CD4-positive, alpha-beta T cell treated with Interleukin-15 for 1 hour (primary cell): ENCODE measurements at places on chromosomes 16 and 17.
A peak's percentile ranks its signal among the peaks of the same experiment; 100 is the strongest.

GRCh38 chr16:10965440-10966061 is 21.2 kb downstream of the CLEC16A start:
- DNase-seq, result peak; percentile 39

GRCh38 chr17:81484195-81484979 is 28.2 kb downstream of the ACTG1 start:
- peak; percentile 87 for DNase-seq

GRCh38 chr16:89423681-89424260 is 66.6 kb downstream of the ANKRD11 start:
- DNase-seq, result no peak

- DNase-seq, result no peak
Measured at GRCh38 chr17:41784207-41784744, 2.2 kb downstream of the JUP start.

DNA sequence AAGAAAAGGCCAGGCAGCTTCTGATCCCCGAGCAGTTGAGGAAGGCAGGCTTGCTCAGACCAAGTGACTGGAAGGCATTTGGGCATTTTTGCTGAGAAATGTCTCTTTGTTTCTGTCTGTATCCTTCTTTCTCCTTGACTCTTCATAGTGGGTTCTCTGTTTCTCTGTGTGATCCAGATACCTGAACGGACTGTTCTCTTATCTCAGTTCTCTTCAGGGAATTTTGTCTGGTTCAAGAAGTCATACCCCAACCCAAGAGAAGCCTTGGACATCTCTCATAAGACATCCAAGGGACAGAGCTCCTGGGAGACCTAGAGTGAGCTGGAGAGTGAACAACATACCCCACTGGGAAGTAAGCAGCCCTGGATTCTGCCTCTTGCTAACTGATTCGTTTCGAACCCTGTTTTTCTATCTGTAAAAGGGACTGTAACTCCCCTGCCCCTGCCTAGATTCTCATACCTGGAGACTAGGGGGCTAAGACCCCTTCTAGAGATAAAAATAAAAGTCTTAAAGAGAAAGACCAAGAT is 541 bp downstream of the CCL3 start:
- DNase-seq, result no peak

DNA sequence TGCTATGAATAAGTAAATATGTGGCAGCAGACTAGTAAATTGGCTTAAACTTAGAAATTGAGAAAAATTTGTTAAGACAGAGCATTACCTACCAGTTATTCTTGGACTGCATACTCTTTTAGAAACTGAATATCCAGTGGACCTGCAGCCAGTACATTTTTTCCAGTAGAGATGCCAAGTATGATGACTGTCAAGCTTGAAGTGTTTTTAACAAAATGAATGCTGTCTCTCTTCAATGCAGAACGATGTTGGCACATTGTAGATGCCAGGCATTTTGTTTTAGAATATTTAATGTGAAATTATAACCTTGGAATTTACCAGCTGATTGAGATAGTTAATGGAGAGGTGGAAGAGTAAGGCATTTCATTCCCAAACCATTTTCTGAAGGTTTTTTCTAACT is 52.5 kb downstream of the NFAT5 start:
- no peak for DNase-seq

GRCh38 chr17:16439303-16439791 is 24.0 kb downstream of the TRPV2 start:
- peak; percentile 39 for DNase-seq

GRCh38 chr17:27529230-27529796 is 73.1 kb downstream of the KSR1 start:
- DNase-seq, result peak; percentile 24

DNA sequence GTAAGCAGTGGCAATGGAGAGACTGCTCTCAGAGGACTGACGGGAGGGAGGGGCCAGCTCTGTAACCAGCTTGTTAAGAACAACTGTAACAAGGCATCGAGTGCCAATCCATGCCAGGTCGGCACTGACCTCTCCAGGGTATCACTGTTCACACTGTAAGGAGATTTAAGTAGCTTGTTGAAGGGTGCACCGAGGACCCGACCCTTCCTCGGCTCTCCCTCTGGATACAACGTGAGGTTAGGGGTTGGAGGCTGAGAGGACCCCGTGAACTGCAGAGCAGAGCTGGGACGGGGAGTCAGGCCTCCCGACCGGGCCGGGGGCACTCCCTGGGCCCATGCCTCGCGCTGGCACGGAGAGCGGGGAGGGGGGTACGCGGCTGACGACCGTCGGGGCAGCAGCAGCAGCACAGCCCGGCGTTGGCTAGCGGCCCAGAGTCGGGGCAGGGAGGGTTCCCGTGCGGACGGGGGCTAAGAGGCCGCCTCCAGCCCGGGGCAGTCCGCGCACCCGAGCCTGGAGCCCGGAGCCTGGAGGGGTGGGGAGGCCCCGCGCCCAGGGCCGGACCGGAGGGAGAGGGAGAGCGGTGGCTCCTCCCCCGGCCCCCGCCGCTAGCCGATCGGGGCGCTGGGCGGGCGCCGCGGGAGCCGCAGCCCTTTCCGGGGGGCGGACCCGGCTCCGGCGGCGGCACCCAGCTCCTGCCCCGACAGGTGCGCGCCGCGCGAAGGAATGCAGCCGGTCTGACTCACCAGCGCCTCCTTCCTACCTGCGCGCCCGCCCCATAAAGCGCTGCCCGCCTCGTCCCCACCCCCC is at the start of gene ITGB4:
ITGB4 (plus strand) TSS at position 804 of the 807 bp plus-strand sequence. CDS start 3,245 bp downstream, outside the sequence.
- peak; percentile 64 for DNase-seq

DNA sequence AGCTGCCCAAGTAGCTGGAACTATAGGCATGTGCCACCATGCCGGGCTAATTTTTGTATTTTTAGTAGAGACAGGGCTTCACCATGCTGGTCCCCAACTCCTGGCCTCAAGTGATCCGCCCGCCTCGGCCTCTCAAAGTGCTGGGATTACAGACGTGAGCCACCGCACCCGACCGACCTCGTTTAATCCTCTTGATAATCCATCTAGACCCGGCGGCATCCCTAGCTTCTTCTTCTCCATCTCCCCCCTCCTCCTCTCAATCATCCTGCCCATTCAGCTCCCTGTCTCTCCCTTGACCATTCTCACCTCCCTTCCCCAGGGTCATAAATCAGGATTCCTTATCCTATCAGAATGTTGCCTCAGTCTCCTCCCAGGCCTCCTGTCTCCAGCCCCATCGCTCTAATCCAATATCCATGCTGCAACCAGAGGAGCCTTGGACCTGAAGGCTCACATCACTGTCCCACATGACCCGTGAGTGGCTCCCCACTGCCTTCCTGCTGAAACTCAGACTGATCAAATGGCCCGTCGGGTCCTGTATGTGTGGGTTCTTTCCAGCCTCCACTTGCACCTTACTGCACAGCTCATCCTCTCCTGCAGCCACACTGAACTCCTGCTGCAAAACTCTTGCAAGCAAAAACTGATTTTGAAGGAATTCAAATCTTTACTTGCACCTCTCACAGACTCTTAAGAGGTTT is 74.1 kb upstream of the CDH5 start:
- DNase-seq, result no peak
